ENCODE measurements at places on chromosomes 4 and X.

DNA sequence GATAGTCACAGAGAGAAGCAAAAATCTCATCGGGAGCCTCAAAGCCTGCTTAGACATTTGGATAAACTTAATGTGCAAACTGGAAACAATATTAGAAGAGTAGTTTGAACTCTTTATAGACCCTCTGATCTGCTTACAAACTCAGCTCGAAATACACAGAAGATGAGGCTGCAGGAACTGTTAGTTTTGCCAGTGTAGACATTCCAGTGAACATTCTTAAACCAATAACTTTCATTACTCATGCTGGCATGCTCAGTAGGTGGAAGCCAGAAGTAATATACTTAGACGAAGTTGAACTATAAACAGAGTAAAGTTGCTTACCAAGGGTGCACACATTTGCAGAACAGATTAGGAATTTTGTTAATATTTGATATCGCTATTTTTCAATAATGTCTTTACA, 303.5 kb downstream of the ANKRD50 start:
- peak; percentile 43 for DNase-seq

- DNase-seq: no peak
Observed at GRCh38 chr4:54709400-54709799, 51.6 kb downstream of the KIT start.

- DNase-seq: no peak
Observed at GRCh38 chr4:13162886-13163285, 321.3 kb downstream of the RAB28 start.

DNA sequence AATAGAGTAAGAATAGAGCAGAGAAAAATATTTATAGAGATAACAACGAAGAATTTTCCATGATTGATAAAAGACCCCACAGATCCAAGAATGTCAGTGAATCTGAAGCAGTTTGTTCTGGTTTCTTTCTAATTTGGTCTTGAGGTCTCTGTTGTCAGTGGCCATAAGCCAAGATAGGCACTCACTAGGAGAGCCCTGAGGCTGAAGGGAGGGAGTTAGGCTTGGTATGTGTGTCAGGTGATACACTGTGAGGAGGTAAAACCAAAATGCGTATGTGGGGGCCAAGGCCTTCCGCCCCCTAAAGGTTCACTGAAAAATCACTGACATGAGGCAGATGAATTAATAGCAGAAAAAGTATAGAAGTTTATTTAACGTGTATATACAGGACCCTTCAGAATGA, 382.3 kb upstream of the HTR2C start:
- no peak for DNase-seq

- no peak for DNase-seq
Observed at GRCh38 chr4:119851649-119852048, 215.0 kb downstream of the MAD2L1 start.

GRCh38 chr4:111959222-111959621, 186.0 kb upstream of the FAM241A start:
- DNase-seq: peak; percentile 88

DNA sequence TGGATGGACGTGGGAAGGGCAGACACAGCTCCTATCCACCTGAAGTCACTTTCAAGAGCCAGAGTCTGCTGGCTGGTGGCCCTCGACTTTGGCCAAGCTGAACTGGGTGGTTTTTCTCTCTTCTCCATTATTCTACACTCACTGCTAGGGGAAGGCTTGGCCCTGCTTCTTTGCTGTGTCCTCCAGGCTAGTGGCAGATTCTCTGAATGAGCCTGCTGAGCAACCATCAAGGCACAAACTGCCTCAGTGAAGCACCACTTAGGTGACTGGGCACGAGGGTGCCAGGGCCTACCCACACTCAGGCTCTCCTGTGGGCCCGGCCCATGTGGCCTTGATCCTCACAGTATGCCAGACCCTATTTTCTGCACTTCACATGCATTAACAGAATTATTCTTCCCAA, 92.0 kb downstream of the PJA1 start:
- no peak for DNase-seq

- DNase-seq: peak; percentile 1
Observed at GRCh38 chrX:40298572-40299479, 201.1 kb upstream of the BCOR start.

DNA sequence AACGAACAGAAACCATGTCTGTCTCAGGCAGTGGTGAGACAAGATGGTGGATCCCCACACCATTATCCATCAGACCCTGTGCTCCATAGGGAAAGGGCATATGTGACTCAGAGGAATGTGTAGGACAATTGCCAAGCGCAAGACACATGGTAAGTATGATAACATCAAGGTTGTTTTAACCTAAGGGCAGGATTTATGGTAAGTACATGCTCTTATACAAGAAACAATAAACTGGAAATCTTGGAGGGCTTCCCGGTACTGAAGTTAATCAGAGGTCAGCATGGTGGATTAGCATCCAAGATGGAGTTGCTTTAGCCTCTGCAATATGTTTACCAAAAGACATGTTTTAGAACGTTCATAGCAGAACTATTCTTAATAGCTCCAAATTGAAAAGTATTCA, 355.0 kb downstream of the PPP1R2C start:
- peak; percentile 1 for DNase-seq

GRCh38 chr4:7431696-7432530, 2.8 kb downstream of the PSAPL1 start:
- no peak for DNase-seq

DNA sequence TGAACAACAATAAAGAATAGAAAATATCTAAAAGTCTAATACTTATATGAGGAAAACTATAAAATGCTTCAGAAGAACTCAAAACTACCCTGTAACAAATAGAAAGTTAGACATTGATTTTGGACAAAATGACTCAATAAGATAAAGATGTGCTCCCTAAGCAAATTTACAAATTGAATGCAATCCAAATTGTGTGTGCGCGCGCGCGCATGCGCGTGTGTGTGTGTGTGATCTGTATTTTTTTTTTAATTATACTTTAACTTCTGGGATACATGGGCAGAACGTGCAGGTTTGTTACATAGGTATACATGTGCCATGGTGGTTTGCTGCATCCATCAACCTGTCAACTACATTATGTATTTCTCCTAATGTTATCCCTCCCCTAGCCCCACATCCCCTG, 320.8 kb upstream of the INTU start:
- DNase-seq: no peak

DNA sequence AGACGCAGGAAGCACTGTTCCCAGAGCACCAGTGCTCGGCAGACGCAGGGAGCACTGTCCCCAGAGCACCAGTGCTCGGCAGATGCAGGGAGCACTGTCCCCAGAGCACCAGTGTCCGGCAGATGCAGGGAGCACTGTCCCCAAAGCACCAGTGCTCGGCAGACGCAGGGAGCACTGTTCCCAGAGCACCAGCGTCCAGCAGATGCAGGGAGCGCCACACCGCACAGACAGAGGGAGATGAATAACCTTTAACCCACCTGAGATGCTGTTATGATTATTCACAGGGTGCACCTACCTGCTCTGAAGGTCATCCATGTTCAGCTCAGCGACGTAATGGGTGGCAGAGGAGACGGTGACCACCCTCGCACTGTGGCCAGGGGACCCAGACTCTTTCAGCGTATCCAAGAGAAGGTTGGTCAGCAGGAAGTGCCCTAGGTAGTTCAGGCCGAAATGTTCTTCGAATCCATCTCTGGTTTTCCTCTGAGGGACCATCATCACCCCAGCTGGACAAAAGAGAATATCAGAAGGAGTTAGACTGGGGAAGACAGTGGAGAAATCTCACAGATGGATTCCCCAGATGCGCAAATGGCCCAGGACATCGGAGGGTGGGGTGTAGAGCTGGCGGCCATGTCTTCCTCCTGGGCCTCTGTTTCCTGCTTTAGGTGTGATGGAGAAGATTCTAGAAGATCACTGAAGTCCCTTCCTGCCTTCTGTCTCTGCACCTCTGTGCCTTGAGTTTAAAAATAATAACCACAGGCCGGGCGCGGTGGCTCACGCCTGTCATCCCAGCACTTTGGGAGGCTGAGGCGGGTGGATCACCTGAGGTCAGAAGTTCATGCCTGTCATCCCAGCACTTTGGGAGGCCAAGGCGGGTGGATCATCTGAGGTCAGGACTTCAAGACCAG, 234.1 kb downstream of the DHRSX start:
- DNase-seq: no peak

- no peak for DNase-seq
Observed at GRCh38 chrX:11375614-11376119, 82.5 kb downstream of the AMELX start.

DNA sequence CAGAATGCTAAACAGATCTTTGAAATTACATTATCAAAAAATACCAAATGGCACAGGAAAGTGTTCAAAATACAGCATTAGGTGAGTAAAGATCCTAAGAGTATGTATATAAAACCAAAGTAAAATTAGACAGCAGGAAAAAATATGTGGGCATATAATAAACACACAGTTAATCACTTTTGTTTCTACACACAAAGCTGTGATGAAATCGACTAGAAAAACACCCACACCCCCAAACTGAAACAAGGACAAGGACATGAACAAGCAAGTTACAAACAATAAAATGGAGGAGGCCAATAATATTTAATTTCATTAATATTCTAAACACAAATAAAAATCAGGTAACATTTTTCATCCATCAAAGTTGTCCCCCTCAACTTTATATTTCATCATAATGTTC, 143.2 kb downstream of the FRYL start:
- no peak for DNase-seq

- no peak for DNase-seq
Observed at GRCh38 chr4:114773339-114773738, 174.7 kb downstream of the UGT8 start.

DNA sequence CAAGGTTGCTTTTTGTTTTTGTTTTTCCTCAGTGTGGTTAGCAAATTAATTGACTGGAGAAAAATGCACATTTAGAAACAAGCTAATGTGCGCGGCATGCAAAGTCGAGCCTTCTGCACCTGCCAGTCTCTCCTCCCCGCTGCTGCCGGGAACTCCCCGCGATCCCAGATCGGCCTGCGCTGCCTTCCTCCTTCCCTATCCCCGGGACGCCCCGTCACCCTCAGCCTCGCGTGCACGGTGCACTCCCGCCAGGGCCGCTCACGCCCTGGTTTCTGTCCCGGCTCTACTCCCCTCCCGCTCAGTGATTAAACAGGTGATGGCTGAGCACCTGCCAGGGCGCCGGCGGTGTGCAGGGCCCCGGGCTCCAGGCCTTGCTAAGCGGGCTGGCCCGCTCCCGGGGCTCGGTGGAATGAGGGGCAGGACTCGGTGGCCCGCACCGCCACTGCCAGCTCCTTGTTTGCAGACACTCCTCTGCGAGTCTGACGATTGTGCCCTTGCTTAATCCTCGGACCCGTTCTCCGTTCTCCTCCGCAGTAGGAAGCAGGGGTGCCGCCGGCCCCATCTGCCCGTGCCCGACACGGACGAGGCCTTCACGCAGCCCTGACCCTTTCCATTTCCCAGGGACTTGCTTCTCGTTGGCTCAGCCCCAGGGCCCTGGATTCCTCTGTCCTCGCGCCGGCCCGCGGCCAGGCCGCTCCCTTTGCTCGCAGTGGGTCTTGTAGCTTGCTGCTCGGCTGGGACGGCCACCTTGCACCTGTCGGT, 143.4 kb downstream of the TRIML1 start:
- no peak for DNase-seq
